ENCODE measurements at places on chromosomes 5 and 9. TPM values are rescaled to one million over a fixed set of nuclear protein-coding genes. Genes with fewer than 3 reads are reported as not detected.
A peak's percentile ranks its signal among the peaks of the same experiment; 100 is the strongest.

- no peaks in the 10 kb centered on the region for H3K27me3 ChIP-seq
- no peaks in the 10 kb centered on the region for H3K4me1 ChIP-seq
- DNase-seq, result no peak
- H3K36me3 ChIP-seq, result no peaks in the 10 kb centered on the region
Measured at GRCh38 chr9:37508834-37509206, 23.1 kb downstream of the POLR1E start.

Gene PCDHGB5
- 24.5 TPM for total RNA-seq

- H3K4me1 ChIP-seq, result no peaks in the 10 kb centered on the region
- no peak overlapping the region for H3K27ac ChIP-seq
- no peaks in the 10 kb centered on the region for H3K27me3 ChIP-seq
- peak; percentile 3 for DNase-seq
- no peak overlapping the region for H3K4me3 ChIP-seq
Measured at GRCh38 chr5:396531-396961, 46.4 kb upstream of the EXOC3 start.

Gene DROSHA
- total RNA-seq, result 45.7 TPM

- no peaks in the 10 kb centered on the region for H3K36me3 ChIP-seq
- H3K4me1 ChIP-seq, result no peaks in the 10 kb centered on the region
- no peak overlapping the region for H3K27ac ChIP-seq
- no peak overlapping the region for H3K4me3 ChIP-seq
- no peaks in the 10 kb centered on the region for H3K27me3 ChIP-seq
- no peak for DNase-seq
Measured at GRCh38 chr5:144742361-144742760, 571.7 kb downstream of the KCTD16 start.

Gene PTGES
- 19.9 TPM for total RNA-seq

- H3K4me1 ChIP-seq, result no peaks in the 10 kb centered on the region
- no peak overlapping the region for H3K4me3 ChIP-seq
- no peaks in the 10 kb centered on the region for H3K27me3 ChIP-seq
- no peak for DNase-seq
Measured at GRCh38 chr5:91281401-91281800, 101.7 kb downstream of the ARRDC3 start.

- H3K27me3 ChIP-seq, result no peaks in the 10 kb centered on the region
- DNase-seq, result peak; percentile 22
- peak overlapping the region; percentile 86 for H3K4me3 ChIP-seq
- H3K4me1 ChIP-seq, result no peaks in the 10 kb centered on the region
- H3K36me3 ChIP-seq, result no peaks in the 10 kb centered on the region
Measured at GRCh38 chr9:100427366-100428263, 672 bp downstream of the MSANTD3 start.

GRCh38 chr5:137142346-137142745, 356.8 kb downstream of the SPOCK1 start:
- no peak overlapping the region for H3K4me3 ChIP-seq
- no peaks in the 10 kb centered on the region for H3K27me3 ChIP-seq
- H3K27ac ChIP-seq, result no peak overlapping the region
- DNase-seq, result no peak
- no peaks in the 10 kb centered on the region for H3K36me3 ChIP-seq
- no peaks in the 10 kb centered on the region for H3K4me1 ChIP-seq

Gene C7
- total RNA-seq, result 68.2 TPM

Measured in prostate gland (tissue), 2 donors.